ENCODE measurements at places on chromosomes 2 and 18. TPM values are rescaled to one million over a fixed set of nuclear protein-coding genes. Genes with fewer than 3 reads are reported as not detected.

Gene GLI2
- 1.4 TPM for total RNA-seq

Gene HSPE1
- total RNA-seq, result 83.1 TPM

DNA sequence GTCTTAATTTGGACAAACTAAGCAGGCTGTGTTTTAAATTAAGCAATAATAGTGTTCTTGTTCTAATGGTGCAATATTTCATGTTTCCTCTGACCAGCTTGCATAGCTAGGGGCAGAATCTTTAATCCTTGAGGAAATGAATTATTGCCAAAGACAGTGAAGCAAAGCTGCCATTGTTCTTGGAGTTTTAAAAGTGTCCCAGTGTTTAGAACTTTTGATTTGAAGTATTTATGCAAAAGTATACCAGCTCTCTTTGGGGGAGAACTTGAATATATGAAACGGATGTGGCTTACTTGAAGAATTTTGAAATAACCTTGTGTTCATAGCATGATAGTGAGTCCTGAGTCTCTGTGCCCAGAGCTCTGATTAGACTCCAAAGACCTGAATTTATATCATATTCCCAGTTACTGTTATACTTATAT is 33.4 kb downstream of the ITGA6 start:
- no peak for DNase-seq

- no peak for DNase-seq
These were observed 133.3 kb downstream of the SMAD2 start for GRCh38 chr18:47797126-47797525.

DNA sequence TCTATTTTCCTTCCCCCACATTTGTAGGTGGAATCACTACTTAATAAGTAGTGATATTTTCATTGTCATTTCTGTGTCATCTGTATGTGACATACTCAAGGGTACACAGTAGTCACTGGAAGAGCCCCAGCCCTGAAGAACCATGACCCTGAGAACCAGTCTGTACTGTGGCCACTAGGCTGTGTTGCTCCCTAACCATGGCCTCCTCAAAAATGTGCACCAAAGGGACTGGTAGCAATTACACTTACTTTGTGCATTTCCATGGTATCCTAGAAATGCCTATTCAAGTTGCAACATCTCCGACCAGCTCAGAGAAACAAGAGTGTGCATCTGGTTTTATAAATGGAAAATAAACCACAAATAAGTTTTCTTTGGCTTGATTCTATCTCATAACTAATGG is 155.1 kb downstream of the DOCK10 start:
- DNase-seq, result no peak

- no peak for DNase-seq
These were observed 114.7 kb downstream of the RTP5 start for GRCh38 chr2:241984271-241984655.

DNA sequence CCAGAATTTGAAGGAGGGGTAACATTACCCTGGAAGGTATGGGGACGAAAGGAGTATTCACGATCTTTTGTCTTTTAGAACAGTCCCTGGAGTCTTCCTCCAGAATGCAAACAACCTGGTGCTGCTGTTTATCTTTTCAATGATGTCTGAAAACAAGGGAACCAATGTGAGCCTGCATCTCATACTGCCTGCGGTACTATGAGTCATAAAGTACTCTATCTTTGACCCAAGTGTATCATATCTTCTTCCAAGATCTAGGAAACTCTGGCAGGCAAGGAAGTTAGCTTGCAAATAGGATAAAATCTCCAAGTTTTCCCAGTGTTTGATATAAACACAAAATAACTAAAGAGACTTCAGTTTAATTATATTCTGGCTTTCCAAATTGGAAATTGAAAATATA is 968.5 kb downstream of the LRP1B start:
- no peak for DNase-seq

GRCh38 chr2:64626963-64627760 is 26.6 kb downstream of the SERTAD2 start:
- no peak for DNase-seq

DNA sequence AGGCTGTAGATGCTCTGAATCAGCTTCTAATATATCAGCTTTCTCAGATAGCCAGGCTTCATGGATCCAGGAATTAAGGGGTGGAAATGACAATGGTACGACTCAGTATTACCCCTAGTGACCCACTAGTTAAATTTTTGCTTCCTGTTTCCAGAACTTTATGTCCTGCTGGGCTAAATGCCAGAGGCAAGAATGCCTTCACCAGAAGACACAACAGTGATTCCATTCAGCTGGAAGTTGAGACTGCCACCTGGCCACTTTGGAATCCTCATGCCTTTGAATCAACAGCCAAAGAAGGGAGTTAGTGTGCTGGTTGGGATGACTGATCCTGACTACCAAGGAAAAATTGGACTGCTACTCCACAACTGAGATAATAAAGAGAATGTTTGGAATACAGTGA is 239.1 kb downstream of the ASXL3 start:
- no peak for DNase-seq

Data from left colon (tissue), 2 donors.